NCI-H1930 (cell line): ENCODE measurements at places on chromosomes 1 and 21.

GRCh38 chr1:170583186-170583585 is 51.2 kb downstream of the GORAB start:
- DNase-seq = no peak

- DNase-seq = no peak
Observed at GRCh38 chr1:206895837-206896242, 1.4 kb upstream of the IL24 start.

DNA sequence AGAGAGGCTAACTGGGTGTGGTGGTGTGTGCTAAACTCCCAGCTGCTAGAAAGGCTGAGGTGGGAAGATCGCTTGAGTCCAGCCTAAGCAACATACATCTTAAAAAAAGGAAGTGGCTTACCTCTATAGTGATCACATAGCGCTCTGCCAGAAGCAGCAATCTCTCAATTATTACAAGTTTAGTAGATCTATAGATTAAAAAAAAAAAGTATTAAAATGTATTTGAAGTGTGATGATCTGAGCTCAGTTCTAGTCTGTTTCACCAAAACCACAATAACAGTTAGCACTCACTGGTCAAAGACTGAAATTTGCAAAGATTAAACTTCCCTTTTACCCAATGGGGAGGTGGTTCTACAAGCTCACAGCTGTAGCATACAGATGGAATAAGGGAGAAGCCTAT is 76.3 kb downstream of the USP24 start:
- DNase-seq = no peak

GRCh38 chr1:107943694-107944093 is 21.3 kb downstream of the VAV3 start:
- no peak for DNase-seq

GRCh38 chr1:153597206-153597605 is 15.7 kb downstream of the S100A16 start:
- no peak for DNase-seq

DNA sequence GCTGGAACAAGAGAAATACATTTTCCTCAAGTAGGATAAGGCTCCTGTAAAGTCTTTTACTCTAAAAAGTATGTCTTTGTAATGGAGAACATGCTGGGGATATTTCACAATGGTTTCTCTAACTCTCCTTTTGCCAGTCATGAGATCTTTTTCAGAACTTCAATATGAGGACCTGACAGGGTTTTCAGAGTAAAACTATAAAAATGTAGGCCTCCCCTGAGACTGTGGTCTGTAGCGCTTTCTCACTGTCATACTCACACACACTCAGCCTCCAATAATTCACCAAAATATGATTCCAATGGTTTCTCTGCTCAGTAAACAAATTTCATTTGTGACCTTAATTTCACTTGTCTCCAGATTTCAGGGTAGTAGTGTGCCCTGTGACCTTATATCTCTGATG is 440.1 kb upstream of the PTBP2 start:
- DNase-seq = no peak

DNA sequence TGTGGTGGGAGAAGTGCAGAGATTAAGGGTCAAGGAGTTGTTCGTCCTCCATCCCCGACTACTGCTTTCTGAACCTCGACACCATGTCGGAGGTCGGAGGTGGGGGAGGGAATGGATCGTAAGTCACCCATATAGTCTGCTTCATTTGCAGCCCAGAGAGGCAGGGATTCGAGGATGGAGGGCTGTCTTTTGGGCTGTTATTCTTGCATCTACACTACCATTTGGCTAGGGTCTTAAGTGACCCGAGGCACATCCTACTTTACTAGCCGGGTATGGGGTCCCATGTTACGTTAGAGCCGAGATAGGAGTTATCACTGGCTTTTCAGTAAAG is 578 bp downstream of the USP21 start:
- no peak for DNase-seq

DNA sequence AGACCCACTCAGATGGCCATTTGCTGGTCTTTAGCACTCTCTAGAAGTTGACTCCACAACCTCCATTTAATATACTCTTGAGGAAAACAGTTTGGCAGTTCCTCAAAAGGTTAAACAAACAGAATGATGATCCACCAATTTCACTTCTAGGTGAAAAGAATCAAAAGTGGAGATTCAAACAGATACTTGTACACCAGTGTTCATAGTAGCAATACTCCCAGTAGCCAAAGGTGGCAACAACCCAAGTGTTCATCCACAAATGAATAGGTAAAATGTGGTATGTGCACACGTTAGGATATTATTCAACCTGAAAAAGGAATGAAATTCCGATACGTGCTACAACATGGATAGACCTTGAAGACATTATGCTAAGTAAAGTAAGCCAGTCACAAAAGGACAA is 6.3 kb downstream of the PRCC start:
- no peak for DNase-seq

DNA sequence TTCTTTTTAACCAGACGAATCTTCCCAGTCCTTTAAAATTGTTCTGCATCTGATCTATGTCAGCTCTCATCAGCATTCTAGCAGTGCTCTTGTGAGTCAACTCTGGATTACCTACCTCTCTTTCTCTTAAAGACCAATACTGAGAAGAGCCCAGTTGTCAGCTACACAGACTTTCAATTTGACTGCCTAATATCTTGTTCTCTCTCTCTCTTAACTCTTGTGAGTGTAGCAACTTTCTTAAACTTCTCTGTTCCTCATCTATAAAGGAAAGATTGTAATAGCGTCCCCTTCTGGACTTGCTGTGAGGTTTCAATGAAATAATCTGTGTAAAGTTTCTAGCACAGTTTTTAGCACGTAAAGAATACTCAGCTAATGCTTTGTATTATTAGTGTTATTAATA is 499.3 kb upstream of the ADAMTS5 start:
- no peak for DNase-seq

- no peak for DNase-seq
Observed at GRCh38 chr1:2330035-2330434, 61.3 kb downstream of the MORN1 start.

GRCh38 chr21:30718239-30718909 is at the start of gene KRTAP21-3:
Gene KRTAP21-3, minus strand, starts transcription at chr21:30718777. Its CDS starts 18 bp downstream, at chr21:30718759.
- DNase-seq = no peak

GRCh38 chr1:39130325-39130724 is 74.2 kb upstream of the MACF1 start:
- DNase-seq = no peak

DNA sequence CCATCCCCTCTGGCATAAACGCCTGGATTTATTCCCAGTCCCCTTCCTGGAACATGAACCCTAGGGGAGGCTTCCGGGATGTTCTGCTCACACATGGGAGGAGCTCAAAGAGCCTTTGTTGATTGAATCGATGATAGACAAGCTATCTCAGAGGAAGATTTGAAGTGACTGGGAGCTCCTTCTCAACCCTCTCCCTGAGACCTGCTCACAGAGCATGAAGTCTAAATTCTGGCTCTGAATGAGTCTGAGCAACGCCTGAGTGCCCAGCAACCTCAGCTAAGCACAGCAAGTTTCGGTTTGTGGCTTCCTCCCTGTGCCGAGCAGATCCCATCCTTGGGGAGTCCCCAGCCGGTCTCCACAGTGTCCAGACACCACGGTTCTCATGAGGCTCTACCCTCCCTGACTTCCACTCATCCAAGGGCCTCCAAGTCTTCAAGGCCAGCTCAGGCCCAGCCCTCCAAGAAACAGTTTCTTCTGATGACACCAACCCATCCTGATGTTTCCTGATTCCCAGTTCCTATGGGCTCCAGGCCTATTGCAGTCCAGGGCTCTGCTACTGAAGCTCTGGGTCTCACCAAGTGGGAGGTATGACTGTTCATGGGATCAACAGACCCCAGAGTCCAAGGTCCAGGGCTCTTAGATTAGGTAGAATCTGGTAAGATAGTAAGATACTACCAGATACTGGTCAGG is 190.8 kb downstream of the DYRK1A start:
- no peak for DNase-seq

- no peak for DNase-seq
Observed at GRCh38 chr1:64183395-64184002, 19.9 kb upstream of the UBE2U start.

- DNase-seq = no peak
Observed at GRCh38 chr1:206770531-206771337, at the start of gene IL19. Gene IL19, plus strand, starts transcription at chr1:206770773. Its CDS starts 65,890 bp downstream, at chr1:206836663.

- no peak for DNase-seq
Observed at GRCh38 chr21:34345091-34345871, 18.5 kb upstream of the KCNE2 start.

GRCh38 chr21:25752416-25752815 is 17.6 kb downstream of the GABPA start:
- no peak for DNase-seq

- DNase-seq = no peak
Observed at GRCh38 chr1:178683291-178683690, 41.8 kb upstream of the RALGPS2 start.

DNA sequence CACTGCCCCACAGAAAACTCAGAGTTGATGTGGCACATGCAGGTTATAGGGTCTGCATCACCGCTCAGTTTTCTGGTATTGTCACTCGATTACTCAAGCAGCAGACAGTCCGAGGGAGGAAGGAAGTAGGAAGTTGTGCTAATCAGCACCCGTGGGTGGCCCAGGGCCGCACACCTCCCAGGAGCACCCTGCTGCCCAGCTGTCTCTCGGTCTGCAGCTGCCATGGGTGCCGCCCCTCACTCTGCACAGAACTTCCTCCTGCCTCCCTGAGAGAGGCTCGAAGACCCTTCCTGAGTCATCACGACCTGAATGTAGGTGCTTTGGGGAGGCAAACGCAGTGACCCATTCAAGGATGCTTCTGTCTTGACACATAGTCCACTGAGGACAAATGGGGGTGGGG is 4.2 kb upstream of the TFF3 start:
- no peak for DNase-seq

- DNase-seq = no peak
Observed at GRCh38 chr1:201552941-201553351, 14.0 kb downstream of the NAV1 start.

DNA sequence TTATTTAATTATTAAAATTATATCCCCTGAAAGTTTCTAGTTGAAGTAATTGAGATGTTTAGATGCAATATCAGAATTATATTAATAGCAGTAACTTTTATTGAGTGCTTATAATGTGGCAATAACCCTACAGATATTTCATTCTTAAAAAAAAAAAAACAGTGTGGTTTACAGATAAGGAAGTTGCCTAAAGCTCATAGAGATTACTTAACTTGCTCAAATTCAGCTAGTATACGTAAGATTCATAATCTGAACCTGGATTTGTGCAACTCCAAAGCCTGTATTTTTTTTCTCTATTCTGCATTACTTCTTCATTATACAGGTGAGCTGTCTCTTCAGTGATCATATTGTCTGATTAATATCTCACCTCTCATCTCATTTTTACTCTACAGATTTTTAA is 156.0 kb upstream of the PTBP2 start:
- no peak for DNase-seq

DNA sequence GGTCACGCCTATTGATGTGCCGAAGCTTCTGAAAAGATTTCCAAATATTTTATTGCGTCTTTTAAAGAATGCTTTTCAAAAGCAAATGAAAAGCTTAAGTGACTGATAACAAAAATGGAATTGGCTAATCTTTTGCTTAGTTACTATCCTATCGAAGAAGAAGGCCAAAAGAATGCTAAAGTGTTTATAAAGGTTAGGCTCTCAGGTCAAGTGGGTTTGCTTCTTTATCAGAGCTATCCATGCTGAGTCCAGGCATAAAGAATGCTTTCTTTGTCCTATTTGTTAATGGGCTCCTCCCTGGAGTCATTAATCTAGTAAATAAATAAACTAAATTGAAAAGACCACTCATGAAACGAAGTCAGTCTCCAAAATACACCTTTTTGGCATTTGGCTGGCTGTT is 133.4 kb upstream of the LYPLAL1 start:
- no peak for DNase-seq

- no peak for DNase-seq
Observed at GRCh38 chr1:97986041-97987005, 65.5 kb upstream of the DPYD start.

GRCh38 chr1:21764615-21765423 is 18.1 kb downstream of the USP48 start:
- no peak for DNase-seq

DNA sequence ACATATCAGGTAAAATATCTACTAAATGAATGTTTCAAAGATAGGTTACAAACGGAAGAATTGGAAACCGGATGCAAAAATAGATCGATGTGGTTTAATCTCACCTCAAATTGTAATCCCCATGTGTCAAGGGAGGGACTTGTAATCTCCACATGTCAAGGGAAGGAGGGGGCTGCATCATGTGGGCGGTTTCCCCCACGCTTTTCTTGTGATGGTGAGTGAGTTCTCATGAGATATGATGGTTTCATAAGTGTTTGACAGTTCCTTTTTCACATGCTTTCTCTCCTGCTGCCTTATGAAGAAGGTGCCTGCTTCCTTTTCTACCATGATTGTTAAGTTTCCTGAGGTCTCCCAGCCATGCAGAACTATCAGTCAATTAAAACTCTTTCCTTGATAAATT is 408.7 kb upstream of the TMPRSS15 start:
- DNase-seq = no peak

- DNase-seq = no peak
Observed at GRCh38 chr1:27418326-27419185, 26.1 kb downstream of the GPR3 start.

DNA sequence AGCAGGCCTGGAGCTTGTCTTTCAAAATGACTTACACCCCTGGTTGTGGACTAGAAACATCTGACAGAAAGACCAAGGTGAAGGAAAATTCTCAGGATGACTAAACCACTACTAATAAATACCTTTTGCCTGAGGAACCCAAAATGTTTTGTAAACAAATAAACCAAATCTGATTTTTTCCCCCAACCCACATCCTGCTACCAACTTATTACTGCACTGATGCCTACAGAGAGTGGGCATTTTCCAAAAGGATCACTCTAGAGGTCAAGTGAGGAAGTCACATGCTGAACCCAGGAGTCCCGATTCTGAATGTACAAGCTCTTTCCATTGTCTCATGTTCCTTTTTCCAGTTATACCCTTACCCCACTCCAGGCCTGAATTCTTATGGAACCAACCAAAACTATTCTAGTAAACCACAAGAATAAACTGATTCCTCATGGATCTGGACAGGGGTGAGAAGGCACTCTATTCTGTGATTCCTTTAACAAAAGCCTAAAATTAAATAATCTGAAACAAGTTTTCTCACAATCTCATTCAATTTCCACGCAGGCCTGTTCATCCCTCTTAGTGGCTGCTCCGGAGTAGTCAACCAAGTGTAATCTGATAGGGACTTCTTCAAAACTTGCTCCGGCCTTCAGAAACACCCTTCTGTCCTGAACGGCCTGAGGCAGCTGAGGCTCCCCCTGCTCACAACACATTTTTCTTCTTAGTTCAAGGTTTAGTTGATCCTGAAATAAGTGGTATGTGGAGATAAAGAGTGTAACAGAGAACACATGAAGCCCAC is 1.4 kb downstream of the PI4KB start:
- DNase-seq = no peak

- peak; percentile 31 for DNase-seq
Observed at GRCh38 chr1:94805912-94806311, 14.2 kb upstream of the SLC44A3 start.
